ENCODE measurements at places on chromosomes 2 and 18.

DNA sequence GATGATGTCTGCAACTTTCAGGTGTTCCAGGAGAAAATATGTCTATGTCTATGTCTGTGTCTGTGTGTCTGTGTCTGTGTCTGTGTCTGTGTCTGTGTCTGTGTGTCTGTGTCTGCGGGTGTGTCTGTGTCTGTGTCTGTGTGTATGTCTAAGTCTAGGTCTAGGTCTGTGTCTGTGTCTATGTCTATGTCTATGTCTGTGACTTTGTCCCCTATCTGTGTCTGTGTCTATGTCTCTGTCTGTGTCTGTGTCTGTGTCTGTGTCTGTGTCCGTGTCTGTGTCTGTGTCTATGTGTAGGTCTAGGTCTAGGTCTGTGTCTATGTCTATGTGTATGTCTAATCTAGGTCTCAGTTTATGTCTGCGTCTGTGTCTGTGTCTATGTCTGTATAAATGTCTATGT lies 10.5 kb downstream of the IL1R2 start:
- no peak for DNase-seq

DNA sequence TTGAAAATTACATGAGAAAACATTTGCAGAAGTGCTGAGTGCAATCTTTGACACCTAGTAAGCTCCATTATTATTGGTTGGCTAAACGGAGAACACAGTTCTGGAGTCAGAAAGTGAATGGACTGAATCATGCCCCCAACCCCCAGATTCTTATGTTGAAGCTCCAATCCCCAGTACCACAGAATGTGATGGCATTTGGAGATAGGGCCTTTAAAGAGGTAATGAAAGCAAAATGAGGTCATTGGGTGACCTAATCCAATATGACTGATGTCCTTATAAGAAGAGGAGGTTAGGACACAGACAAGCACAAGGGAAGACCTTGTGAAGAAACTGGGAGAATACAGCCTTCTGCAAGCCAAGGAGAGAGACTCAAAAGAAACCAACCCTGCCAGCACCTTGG lies 200.9 kb upstream of the EPAS1 start:
- DNase-seq, result no peak

DNA sequence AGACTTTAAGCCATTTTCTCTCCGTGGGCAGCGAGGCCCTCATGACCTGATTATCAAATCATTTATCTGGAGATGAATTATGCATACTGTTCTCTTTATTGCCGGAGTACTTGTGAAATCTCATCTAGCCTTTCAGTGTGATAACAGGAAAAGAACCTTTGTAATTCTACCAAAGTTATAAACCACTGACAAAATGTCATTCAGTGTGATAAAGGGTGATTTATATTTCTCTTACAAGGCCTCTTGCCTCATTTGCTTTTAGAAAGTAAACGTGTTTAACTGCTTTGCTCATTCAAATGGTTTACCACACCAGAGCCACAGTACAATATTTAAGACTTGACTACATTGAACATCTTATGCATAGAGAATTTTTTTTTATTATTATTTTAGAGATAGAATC lies 13.8 kb downstream of the MTCL1 start:
- DNase-seq, result no peak

GRCh38 chr2:174485788-174486562 lies 854 bp downstream of the GPR155 start:
- DNase-seq, result no peak

DNA sequence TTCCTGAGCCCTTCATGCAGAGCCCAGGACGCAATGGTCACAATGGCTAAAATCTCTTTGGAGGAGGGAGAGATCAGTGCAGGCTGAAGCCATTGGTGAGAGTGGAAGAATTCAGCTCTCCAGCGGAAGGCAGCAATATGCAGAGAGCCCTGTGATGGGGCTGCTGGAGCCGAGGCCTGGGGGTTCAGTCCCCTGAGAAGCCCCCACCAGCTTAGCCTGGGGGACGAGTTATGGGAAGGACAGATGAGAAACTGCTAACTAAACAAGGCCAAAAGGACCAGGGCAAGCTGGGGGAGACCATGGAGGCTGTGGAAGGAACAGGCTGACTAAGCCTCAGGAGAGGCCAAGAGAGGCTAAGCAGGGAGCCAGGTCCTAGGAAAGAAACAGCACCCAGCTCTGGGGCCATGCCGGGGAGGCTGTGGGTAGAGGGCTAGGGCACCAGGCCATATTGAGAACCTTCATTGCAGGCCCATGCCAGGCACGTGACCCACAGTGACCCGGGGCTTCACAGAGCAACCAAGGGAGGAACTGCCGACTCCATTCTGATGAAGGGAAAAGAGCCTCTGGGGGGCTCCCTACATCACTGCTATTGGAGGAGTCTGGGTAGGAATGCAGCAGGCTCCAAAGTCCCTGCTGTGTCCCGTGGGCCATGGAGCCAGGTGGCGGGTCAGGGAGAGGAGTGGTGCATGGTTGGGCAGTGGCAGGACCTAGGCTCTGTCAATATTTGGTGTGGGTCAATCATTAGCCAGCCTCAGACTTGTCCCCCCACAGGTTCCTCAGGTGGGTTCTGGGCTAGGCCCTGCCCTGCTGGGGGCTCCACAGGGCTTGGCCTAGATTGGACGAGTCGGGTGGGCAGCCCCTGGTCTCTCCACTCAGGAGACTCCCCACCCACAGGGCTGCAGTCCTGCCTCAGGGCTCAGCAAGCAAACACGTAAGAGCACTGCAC lies 19.8 kb downstream of the PROC start:
- no peak for DNase-seq

DNA sequence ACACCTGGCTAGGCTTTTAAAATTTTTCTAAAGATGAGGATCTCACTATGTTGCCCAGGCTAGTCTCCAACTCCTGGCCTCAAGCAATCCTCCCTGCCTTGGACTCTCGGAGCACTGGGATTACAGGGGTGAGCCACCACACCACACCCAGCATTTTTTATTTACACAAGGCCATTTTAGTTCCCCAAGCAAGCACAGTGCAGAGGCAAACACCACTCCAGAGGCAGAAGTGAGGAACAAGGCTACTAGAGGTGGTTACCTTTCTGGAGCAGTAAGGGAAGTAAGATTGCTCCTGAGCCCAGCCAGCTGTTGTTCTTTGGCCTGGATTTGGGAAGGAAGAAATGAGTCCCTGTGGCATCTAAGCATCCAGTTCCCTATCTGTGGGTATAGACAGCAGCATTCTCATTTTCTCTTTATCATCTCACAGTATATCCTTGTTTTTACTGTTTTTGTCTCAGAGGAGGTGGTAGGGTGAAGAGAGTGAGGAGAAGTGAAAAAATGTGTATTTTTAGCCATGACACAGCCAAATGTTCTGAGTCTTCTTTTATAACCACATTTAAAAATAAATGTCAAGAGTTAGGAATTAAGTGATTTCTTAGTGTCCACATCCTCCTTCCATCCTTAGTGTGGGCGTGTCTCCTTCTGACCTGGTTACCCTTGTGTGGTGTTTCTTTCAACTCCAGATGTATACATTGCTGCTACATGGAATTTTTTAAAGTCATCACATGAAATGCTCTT lies 10.5 kb upstream of the TTC39C start:
- no peak for DNase-seq

- DNase-seq, result no peak
Measured at GRCh38 chr2:170548304-170548703, 166.8 kb upstream of the SP5 start.
